ENCODE measurements at places on chromosomes 5 and 9. TPM values are rescaled to one million over a fixed set of nuclear protein-coding genes. Genes with fewer than 3 reads are reported as not detected.
A peak's percentile ranks its signal among the peaks of the same experiment; 100 is the strongest.

GRCh38 chr9:20376731-20377375, 245.4 kb downstream of the MLLT3 start:
- no peak for DNase-seq

- DNase-seq = no peak
Measured at GRCh38 chr5:1919750-1920149, 37.0 kb upstream of the IRX4 start.

GRCh38 chr5:23655674-23656073, 148.3 kb downstream of the PRDM9 start:
- DNase-seq = no peak

DNA sequence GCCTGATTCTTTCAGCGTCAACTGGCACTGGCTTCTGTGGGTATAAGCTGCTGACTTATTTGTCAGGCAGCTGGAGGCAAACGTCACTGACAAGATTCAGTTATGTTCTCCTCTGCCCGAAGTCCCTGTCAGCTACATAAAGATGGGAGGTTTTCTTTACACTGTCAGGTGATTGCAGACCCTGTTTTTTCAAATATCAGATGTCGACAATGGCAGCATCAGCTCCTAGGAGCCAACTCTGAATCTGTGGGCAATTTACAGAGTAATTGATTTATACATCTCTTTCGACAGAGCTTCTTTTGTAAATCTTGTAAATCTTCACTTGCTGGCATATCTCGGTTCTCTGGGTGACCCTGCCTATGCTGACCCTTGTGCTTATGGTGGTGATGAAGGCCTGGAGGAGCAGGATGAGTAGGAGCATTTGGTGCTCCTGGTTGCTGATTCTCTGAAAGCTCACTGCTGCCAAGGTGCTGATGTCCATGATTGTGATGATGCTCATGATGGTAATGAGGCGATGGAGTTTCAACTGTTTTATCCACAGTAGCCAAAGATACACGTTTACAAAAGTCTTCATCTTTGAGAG, 10.9 kb downstream of the SELENOP start:
- DNase-seq = no peak

- no peak for DNase-seq
Measured at GRCh38 chr5:73821003-73821402, 195.0 kb downstream of the ARHGEF28 start.

GRCh38 chr5:177432143-177432838, 5.8 kb downstream of the GRK6 start:
- DNase-seq = peak; percentile 28

DNA sequence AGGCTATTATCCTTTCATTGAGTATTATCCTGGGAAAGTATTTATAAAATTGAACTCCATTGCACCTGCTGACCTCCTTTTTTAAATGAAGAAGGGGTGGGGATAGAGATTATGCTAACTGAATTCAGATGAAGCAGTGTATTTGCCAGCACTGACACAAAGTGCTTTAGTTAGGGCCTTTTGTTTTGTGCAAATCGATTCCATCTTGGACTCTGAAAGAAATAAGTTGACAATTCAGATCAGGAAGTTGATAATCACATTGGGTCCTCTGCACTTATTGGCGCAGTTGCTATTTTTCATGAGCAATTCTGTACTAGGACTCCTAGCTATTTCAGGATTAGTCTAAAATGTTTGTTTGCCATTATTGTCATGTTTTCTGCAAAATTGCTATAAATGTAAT, 101.6 kb upstream of the FSD1L start:
- no peak for DNase-seq

The C5orf58 gene
- 0.56 TPM for total RNA-seq

The CXCL14 gene
- 0.42 TPM for total RNA-seq
